ENCODE measurements at places on chromosomes 5 and 9.

DNA sequence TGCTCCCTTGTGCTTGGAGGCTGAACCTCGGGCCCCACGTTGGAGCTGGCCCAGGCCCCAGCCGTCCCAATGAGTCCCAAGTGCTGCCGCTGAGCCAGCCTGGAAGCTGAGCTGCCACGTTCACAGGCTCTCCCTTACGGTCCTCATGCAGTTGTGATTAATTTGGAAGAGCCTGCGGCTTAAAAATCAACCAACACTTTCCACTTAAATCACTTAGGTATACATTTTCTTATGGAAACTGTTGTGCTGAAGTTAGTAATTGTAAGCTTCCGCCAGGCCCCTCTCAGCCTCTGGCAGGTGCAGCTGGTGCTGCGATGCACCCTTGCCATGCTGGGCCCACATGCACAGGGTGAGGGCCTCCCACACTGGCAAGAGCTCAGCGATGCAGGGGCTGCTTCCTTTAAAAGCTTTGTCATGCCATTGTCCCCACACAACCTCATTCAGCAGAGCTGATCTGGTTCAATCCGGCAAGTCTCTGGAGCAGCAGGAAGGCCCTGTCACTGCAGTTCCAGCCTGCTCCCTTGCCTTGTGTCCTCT is 61.0 kb downstream of the IPPK start:
- DNase-seq: no peak

GRCh38 chr5:76399268-76399667 is 3.8 kb upstream of the IQGAP2 start:
- DNase-seq: no peak

GRCh38 chr5:113253037-113253436 is 181.8 kb downstream of the TSSK1B start:
- no peak for DNase-seq

DNA sequence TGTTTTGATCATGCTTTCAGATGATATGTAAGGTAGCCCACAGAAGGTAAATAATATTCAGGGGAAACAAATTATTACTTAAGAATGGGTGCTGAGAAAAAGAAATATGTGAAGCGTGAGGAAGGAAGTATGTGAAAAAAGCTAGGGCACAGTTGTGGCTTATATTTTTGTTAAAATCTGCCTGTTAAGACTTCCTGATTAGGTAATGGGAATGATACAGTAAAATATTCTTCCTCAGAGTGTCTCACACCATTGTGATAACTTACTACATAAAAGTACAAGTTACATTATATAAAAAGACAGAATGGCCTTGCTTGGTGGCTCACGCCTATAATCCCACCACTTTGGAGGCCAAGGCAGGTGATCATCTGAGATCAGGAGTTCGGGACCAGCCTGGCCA is 18.7 kb upstream of the PARP8 start:
- no peak for DNase-seq

DNA sequence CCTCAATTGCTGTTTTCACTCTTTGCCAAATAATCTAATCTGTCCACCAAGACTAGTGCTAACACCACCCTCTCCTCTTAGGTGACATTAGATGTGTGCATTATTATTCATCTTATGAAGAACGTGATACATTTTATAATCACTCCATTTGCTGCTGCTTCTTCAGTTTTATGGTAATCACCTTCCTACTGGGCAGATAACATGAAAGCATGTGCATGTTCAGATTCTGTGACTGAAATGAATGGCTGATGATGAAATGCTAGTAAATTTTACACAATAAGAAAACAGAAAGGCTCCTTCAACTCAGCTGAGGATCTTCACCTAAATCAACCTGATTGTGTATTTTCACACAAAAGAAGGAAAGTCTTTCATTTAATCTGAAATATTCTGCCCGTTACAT is 577.6 kb downstream of the CSNK1G3 start:
- no peak for DNase-seq

DNA sequence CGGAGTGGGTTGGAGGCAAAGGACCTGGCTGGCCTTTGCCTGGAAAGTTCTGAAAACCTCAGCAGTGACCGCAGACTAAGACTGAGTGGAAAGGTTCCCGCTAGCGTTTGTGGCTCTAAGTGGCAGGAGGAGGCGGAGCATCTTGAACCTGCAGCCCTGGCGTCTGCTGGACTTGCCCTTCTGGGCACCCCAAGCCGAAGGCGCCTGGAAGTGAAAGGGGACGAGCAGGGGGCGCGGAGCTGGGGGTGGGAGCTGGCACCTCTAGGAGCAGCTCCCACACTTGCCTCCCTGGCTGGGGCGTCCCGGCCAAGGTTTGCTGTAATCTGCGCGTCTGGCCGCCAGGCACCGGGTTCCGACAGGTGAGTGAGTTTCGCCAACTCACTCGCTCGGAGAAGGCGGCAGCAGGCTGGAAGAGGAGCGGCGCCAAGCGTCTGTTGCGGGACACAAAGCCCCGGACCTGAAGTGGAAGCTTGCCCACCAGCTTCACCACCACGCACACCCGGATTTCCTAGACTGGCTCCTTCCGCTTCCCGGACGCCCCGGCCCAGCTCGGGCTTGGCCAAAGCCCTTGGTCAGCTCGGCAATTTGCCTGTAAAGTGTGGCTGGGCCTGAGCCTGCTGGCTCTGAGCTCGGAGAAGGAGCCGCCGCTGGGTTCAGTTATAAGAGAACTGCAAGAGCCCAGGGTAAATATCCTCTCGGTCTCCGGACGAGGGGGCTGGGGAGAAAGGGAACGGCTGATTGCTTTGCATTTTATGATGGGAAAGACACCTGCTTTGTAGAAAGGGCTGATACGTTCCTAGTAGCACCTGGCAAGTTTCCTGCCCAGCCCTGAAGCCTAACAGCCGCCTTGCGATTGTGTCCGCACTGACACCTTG is at the start of gene GNA14:
Gene GNA14, minus strand, starts transcription at position 89 of the 875 bp plus-strand sequence. CDS start 529 bp downstream, outside the sequence.
- peak; percentile 14 for DNase-seq

DNA sequence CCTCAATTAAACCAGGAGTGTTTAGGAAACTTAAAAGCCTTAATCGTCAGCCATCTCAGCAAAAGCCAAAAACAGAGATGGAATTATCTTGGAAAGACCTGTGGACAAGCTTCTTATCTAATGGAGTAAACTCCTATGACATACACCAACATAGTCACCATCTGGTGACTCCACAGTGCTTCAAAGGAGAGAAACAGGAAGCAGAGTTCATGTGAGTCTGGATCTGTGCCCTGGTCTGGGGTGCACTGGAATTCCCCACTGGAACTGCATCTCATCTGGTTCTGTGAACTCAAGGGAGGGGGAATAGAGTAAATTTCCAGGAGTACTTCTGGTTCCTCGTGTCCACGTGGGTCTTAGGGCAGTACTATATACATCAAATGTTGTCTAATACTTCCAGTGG is 36.3 kb upstream of the KCNN2 start:
- no peak for DNase-seq

GRCh38 chr5:82106207-82106606 is 134.4 kb downstream of the ATG10 start:
- DNase-seq: no peak

DNA sequence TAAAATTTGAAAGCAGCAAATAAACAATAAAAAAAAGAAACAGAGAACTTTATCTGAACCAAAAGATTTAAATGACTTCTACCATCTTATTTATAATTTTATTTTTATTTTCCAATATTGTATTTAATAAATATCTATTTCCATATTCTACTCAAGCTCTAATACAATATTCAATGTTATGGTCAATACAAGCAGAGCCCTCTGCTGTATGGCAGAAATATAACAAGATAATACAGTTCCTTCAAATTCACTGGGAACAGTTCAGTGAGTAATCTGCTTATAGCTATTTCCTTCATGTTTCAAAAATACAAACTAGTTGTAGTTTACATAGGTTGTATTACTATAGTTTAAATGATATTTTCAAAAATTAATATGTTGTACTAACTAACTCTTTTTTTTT is 332.7 kb downstream of the PRDM9 start:
- DNase-seq: no peak

- DNase-seq: no peak
These were observed 50.5 kb downstream of the SPTLC1 start for GRCh38 chr9:92064711-92065110.

Measured in activated CD4-positive, alpha-beta T cell treated with anti-CD3 and anti-CD28 coated beads, Interleukin-10, Interleukin-2, amounts not matched to agents 100 ng/mL and 50 ng/mL, durations not matched to agents 16 hours and 8 hours (primary cell).